ENCODE measurements at places on chromosomes 7 and 10.

DNA sequence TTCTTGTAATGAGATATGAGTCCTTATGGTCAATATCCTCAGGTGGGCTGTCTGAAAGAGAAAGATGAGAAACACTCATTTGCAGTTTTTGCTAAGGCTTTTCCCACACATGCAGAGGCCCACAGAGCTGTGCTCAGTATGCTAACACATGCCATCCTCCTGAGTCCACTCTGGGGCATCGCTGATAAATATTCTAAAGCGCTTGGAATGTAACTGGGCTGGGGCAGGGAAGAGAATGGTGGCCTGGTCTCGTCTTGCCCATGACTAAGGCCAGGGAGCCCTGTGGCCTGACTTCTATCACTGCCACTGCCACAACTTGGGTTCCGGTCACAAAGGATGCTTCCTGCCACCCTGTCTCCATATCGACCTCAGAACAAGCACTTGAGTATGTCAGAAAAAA is 199.7 kb upstream of the FRMD4A start:
- no peak for DNase-seq

- DNase-seq = no peak
Observed at GRCh38 chr7:41275255-41275654, 427.6 kb downstream of the INHBA start.

- DNase-seq = no peak
Observed at GRCh38 chr7:41491308-41491707, 211.6 kb downstream of the INHBA start.

DNA sequence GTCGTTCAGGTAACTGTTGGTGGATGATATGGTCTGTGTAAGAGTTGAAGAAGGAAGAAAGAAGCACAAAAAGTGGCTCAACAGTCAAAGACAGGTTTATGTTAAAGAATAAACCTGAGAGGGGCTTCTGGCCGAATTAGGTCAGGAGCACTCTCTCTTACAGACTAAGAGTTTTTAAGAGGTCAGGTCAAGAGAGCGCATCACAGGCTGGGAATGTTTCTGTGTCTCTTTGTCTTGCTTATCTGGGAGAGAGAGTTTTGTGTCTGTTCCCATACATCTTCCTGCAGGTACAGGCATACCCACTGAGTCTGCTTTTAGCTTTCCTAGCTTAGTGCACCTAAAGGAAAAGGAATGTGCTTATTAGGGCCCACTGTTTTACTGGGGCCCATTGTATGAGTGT is 22.2 kb upstream of the PRPF18 start:
- no peak for DNase-seq

- no peak for DNase-seq
Observed at GRCh38 chr10:83769281-83769820, 370.0 kb upstream of the GHITM start.

DNA sequence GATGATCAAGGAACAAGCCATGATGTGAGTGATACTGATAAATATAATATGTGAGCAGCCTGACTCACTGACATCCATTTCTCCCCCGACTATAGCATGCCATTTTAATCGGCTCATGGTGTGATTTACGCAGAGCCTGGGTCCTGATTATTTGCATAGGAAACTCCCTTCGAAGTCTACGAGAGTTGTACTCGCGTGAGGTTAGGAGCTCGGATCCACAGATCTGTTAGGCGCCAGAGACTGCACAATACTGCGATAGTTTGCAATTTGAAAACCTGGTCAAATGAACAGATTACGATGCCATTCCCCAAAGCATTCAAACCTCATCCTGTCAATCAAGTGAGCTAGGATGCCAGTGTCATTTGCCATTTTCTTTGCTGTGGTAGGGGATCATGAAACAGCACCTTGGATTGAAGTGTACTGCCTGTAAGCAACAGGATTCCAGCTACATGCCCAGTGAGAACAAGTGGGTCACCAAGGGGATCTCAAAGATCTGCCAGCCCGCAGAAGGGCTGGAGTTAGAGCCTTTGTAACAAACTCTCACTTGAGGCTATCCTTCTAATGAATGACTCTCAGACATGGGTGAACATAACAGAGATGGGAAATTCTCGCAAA is 158.3 kb downstream of the FRMD4A start:
- no peak for DNase-seq

DNA sequence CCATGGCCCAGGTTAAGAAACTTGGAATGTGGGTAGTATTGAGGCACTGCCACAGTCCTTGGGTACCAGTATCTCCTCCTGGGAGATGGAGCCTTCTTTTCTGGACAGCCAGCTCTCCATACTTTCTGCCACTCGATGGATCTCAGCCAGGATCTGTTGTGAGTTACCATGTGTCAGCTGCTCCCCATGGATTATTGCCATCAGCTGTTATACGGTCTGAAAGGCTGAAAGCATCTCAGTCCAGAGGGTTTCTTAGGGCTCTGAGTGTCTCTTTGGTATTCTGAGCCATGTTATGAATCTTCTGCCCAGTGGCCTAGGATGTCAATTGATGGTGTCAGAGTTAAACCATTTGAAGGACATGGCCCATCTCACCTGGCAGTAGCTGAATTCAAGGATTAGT is 197.5 kb downstream of the C7orf25 start:
- DNase-seq = no peak

- no peak for DNase-seq
Observed at GRCh38 chr10:78298835-78299234, 265.2 kb downstream of the RPS24 start.

DNA sequence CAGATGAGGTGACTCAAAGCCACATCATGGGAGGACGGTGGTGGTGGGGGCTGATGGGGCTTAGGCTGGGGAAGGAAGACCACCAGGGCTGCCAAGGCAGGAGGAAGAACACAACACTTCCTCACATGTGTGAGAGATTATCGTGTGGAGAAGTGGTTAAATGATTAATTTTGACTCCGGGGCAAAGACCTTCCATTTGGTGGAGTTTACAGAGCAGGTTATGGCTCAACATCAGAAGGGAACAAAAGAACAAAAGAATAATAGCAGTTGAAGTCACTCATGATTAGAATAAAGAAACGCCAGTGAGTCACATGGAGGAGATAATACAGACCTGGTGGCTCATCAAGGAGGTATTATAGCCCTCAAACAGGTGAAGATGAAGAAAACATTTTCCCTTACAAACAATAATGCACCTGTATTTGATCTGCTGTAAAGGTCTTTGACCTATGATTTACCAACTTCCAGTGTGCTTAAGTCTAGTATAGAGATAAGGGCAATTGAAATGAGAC is 170.1 kb downstream of the PKD1L1 start:
- no peak for DNase-seq
